ENCODE measurements at places on chromosomes 1 and 21. TPM values are rescaled to one million over a fixed set of nuclear protein-coding genes. Genes with fewer than 3 reads are reported as not detected.

The CD84 gene
- total RNA-seq: not detected

DNA sequence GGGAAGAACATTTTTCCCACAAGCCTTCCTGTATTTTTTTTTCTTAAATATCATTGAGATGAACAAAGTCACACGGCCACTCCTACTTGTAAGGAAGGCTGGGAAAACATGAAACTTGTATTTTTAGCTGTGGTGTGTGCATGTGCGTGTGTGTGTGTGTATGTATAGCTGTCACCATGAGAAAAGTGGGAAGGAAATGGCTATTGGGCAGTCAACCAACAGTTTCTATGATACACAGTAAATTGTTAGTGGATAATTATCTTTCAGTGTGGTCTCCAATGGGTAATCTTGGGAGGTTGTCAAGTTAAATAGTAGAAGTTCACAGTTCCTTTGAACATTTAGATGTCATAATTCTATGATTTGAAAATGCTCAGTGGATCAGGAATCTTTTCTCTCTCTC is 132.7 kb upstream of the USP24 start:
- no peak for DNase-seq

GRCh38 chr1:9180111-9180819 is 51.4 kb upstream of the GPR157 start:
- DNase-seq: no peak

DNA sequence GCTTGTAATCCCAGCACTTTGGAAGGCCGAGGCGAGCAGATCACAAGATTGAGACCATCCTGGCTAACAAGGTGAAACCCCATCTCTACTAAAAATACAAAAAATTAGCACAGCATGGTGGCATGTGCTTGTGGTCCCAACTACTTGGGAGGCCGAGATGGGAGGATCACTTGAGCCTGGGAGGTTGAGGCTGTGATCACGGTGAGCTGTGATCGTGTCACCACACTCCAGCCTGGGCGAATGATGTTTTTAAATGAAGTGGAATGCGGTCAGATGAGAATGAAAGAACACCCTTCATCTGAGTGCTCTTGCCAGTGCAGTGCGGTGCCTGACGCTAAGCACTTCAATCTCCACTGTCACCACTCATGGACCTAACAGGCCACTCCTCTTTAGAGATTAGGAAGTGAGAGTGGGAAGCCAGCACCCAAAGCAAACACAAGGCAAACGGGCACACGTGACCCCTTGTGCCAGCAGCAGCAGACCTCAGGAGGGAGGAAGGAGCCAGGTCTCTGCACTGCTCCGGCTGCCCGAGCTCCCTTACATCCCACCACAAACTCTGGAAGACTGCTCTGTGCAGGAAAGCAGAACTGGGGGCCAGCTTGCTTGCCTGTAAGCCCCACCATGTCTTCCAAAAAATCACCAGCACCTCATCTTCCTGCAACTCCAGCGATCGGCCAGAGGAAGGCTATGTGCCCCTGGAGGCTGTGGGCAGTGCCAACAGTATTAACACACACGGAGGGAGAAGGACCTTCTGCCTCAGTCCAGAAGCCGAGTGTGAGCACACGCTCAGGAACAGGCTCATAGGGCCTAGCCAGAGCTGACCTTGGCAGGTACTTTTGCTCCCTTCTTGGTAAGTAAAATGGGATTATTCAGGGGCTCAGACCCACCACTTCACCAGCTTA is 9.7 kb downstream of the CTNNBIP1 start:
- peak; percentile 74 for DNase-seq

The HSPG2 gene
- total RNA-seq: 14.4 TPM

GRCh38 chr21:31194510-31195293 is 149.4 kb downstream of the TIAM1 start:
- no peak for DNase-seq

- DNase-seq: no peak
Observed at GRCh38 chr1:110857964-110858948, 14.7 kb upstream of the CD53 start.

The ADORA3 gene
- total RNA-seq: not detected

GRCh38 chr1:181094416-181095212 is 6.1 kb downstream of the IER5 start:
- no peak for DNase-seq

The KRTAP11-1 gene
- total RNA-seq: not detected

DNA sequence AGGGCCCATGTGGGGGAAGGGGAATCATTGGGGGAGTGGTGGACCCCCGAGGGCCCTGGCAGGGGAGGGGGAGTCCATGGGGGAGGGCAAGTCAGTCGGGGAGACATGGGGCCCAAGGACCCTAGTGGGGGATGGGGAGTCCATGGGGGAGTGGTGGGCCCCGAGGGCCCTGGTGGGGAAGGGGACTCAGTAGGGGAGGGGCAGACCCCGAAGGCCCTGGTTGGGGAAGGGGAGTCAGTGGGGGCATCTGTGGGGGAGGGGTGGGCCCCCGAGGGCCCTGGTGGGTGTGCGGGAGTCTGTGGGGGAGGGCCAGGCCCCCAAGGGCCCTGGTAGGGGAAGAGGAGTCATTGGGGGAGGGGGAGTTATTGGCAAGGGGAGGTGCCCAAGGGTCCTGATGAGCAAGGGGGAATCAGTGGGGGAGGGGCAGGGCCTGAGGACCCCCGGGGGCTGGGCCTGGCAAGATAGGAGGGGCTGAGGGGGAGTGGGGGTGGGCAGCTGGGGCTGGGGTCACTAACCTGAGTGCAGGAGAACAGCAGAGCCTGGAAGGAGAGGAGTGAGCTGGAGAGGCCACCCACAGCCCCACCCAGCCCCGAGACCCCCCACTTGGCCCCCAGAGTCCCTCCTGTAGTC is 2.1 kb downstream of the MXRA8 start:
- no peak for DNase-seq

The CENPS gene
- total RNA-seq: 14.3 TPM

The SYDE2 gene
- total RNA-seq: 12.0 TPM

Measured in G401 (cell line).